SJCRH30 (cell line): ENCODE measurements at places on chromosomes 16 and 17.

DNA sequence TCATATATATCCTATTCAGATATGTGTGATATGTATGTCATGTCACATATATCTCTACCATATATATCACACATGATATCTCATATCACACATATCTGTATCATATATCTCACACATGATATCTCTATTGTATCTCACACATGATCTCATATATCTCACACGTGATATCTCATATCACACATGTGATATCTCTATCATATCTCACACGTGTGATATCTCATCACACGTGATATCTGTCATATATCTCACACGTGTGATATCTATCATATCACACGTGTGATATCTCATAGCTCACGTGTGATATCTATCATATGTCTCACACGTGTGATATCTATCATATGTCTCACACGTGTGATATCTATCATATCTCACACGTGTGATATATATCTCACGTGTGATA lies 240.7 kb downstream of the MAP2K4 start:
- no peak for DNase-seq

DNA sequence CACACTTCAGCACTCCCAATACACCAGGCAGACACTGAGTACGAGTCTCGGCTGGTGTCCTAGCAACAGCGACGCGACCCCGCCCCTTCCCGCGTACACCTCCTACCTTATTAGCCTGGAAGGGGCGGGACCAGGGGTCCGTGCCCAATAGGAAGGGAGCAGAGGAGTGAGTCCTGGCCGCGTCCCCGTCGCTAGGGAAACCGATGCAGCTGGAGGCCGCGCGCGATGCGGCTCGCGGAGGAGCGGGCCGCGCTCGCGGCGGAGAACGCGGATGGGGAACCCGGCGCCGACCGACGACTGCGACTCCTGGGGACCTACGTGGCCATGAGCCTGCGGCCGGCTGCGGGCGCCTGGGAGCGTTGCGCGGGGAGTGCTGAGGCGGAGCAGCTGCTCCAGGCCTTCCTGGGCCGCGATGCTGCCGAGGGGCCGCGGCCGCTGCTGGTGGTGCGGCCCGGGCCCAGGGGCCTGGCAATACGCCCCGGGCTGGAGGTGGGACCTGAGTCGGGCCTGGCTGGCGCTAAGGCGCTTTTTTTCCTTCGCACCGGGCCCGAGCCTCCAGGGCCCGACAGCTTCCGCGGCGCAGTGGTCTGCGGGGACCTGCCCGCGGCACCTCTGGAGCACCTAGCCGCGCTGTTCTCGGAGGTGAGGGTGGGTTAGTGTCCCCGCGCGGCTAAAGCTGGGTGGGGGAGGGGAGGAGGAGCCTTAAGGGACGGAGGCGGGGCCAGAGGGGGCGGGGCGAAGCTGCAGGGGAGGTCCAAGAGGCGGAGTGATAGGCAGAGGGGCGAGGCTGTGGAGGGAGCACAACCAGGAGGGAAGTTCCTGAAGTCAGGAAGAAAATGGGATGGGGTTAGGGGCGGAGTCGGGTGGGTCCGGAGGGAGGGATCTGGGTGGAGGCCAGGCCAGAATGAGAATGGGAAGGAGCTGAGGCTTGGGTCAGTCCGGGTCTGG lies at the start of gene DNAH9:
Gene DNAH9 (plus strand): TSS at position 197 of the 948 bp plus-strand sequence. CDS start 29 bp downstream, at position 226.
- no peak for DNase-seq

DNA sequence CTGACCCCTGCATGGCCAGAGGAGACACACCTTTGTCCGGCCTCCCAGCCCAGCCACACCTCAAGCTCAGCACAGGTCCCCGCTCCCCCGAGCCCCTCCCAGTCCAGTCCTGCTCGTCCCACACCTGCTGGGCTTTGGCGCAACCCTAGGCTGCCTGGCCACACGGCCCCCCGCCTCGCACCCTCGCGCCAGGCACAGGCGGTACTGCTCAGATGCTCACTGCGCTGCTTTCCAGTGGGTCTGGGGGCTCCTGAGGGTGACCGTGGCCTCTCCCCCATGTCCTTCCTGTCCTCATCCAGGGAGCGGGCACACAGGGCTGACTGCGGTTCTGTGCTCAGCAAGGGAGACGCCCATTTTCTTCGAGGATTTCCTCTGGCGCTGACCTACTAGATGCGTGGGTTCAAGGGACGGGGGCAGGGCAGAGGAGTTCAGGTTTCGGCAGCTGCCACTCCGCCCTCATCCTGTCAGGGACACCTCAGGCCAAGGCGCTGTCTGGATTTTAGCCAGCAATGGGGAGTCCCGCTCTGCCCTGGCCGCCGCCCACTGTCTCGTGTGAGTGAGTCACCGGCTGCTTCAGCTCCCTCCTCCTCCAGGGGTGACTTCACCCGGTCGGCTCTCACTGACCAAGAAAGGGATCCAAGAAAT lies 118.0 kb upstream of the ZNF469 start:
- DNase-seq: peak; percentile 76

DNA sequence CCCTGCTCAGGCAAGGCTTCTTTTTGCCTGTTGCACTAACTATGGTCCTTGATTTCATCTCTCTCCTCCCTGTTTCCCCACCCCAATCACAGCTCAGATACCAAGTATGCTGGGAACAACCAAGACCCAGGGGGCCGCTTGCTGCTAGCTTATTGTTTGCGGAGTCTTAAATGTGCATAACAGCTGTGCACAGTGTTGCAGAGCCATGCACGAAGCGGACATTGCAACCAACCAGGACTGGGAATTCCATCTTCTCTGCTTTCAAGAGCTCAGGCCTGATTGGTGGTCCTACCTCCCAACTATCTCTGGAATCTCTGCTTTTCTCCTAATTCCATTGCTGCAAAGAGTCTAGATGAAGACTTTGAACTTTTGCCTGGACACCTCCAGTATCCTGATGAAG lies 281.3 kb upstream of the TNRC6C start:
- no peak for DNase-seq

- no peak for DNase-seq
Observed at GRCh38 chr17:62906881-62907280, 59.2 kb upstream of the TANC2 start.

DNA sequence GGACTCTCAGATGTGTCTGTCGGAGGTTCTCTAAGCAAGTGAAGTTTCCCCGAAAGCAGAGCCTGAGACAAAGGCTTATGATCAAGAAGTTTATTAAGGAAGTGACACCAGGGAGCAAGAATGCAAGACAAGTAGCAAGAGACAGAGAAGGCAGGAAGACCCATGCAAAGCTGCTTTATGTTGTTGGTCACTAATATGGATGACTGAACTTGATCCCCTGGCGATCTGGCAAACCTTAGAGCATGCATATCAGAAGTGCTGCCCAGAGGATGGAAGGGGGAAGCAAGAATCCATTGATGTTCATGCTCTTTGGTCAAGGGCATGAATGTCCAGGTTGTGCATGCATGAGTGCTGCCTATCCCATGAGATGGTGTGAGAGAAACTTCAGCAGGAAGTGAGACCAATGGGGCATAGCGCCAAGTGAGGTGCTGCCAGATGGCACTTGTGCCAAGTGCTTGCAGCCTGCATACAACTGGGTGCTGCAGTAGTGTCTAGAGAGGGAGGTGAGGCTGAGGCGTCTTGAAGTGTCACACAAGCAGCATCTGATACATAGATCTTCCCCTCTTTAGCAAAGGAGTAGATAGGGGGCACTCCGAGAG lies 176.5 kb downstream of the SALL1 start:
- no peak for DNase-seq

DNA sequence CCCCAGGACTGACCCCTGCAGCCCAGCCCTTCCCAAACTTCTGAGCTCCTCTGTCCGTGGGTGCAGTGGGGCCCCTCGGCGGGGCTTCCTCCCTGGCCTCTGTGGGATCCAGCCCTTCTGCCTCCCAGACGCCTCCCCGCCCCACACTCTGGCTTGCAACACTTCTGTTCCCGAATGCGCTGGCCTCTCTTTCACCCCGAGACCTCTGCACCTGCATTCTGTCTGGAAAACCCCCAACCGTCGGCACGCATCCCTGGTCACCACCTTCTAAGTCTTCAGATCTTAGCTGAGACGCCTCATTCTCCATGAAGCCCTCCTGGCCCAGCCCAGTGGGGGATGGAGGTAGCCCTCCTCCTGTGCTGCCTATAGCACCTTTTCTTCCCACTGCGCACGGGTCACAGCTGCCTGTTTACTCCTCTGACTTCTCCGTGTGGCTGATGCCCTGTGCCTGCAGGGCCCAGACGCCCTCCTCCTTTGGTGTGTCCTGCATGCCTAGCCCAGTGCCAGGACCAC lies 26.4 kb downstream of the TMEM235 start:
- peak; percentile 24 for DNase-seq

DNA sequence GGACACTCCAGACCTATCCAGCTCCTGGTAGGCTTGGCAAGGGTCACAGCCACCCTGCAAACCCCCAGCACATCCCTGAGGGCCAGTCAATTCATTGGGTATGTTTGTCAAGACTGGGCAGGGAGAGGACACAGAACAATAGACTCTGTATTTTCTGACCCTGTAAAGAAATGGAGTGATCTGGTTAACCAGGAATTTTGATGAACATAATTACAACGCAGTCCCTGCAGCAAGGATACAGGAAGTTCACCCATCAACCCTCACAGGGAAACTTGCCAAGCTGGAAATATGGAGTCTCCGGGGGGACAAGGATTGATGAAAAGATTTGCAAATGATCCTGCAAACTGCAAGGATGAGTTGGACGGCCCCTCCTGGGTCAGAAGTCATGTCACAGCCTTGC lies 126.1 kb upstream of the RCVRN start:
- DNase-seq: no peak
